ENCODE measurements at places on chromosomes 4 and X.

- no peak for DNase-seq
These were observed 24.4 kb downstream of the MFAP3L start for GRCh38 chr4:170001745-170002267.

DNA sequence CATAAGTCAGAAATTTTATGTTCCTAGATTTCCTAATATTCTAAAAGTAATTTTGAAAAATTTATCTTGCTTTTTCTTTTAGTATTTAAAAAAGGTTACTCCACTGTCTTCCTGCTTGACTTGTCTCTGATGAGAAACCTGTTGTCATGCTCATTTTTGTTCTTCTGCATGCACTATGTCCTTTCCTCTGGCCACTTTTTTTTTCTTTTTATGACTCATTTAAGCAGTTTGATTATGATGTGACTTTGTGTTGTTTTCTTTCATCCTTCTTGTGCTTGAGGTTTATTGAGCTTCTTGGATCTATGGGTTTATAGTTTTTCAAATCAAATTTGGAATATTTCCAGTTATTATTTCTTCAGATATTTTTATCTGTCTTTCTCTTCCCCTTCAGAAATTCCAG, 12.0 kb upstream of the UFSP2 start:
- DNase-seq, result no peak

GRCh38 chr4:93501244-93501643, 327.3 kb upstream of the ATOH1 start:
- no peak for DNase-seq

DNA sequence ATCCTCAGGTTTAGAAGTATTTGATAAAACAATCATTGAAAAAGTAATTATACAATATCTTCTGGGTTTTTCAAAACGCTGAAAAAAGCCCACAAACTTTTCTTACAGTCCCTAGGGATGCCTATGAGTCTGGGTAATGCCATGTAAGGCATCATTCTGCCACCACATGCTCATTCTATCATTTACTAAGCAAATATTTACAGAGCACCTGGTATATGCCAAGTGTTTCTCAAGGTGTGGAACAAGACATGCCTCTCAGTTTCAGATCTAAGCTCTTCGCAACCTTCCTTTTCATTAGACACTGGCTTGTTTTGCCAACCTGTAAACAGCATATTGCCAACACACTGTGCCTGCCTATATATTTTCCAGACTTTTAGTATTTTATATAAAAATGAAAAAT, 17.7 kb downstream of the MID1 start:
- DNase-seq, result no peak

DNA sequence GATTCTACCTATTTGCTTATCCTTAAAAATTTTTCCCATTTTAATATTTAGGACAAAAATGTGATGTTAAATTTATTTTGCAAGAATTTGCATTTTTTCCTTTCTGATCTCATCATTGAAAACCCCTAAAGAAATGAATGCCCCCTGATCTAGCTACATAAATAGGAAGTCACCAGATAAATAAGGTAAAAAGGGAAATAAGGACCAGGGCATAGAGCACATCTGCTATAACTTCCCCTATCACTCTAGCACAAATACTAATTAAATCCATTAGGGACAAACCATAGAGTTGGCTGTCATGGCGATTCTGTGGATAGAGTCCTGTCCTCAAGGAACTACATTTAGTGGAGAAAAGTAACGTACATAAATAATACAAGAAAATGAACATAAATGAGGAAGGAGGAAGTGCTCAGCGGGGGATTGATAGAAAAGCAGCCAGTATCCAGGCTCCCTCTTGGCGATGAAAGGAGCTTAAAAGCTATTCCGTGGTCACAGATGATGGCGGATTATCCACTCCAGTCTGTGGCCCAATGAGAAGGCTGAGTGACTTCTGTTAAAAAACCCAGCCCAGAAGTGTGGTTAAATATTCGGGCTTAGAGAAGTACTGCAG, 76.9 kb upstream of the RPL34 start:
- no peak for DNase-seq

- no peak for DNase-seq
These were observed 25.7 kb downstream of the PJA1 start for GRCh38 chrX:69139516-69139915.

GRCh38 chrX:15926622-15927021, 72.0 kb upstream of the AP1S2 start:
- no peak for DNase-seq

GRCh38 chr4:11297627-11298026, 131.1 kb downstream of the HS3ST1 start:
- DNase-seq, result no peak

- no peak for DNase-seq
These were observed 46.6 kb upstream of the DHX15 start for GRCh38 chr4:24630937-24631336.

- no peak for DNase-seq
These were observed 43.4 kb downstream of the SLC9A7 start for GRCh38 chrX:46715530-46715929.
